ENCODE measurements at places on chromosomes 16 and 17.
A peak's percentile ranks its signal among the peaks of the same experiment; 100 is the strongest.

- H3K27me3 ChIP-seq: peaks cover 4% of the 10 kb centered on the region
- DNase-seq: no peak
- H3K27ac ChIP-seq: no peak overlapping the region
- no peak overlapping the region for H3K4me3 ChIP-seq
Observed at GRCh38 chr17:50155115-50155819, 4.8 kb upstream of the PPP1R9B start.

GRCh38 chr16:71311553-71312158 is 22.5 kb upstream of the CMTR2 start:
- no peak overlapping the region for H3K4me3 ChIP-seq
- H3K36me3 ChIP-seq: no peaks in the 10 kb centered on the region
- peak; percentile 70 for DNase-seq
- no peak overlapping the region for H3K27ac ChIP-seq
- no peaks in the 10 kb centered on the region for H3K4me1 ChIP-seq

DNA sequence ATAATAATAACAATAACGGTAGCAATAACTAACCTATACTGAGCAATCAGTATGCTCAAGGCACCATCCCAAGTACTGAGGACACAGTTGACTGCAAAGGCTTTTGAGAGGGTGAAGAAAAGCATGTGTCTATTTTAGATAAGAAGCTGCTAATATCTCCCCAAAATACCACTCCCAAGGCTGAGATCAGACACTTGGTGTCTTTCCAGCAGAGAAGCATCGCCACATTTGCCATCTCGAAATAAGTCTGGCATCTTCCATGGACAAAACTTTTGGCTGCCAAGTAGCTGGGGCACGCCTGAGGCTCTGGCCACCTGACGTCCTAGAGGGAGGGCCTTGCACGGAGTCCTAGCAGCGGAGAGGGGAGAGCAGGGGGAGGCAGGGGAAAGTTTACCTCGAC is 39.0 kb downstream of the ZNF423 start:
- H3K27me3 ChIP-seq: no peaks in the 10 kb centered on the region
- H3K27ac ChIP-seq: no peak overlapping the region
- no peaks in the 10 kb centered on the region for H3K36me3 ChIP-seq

- no peak overlapping the region for H3K4me3 ChIP-seq
- no peak overlapping the region for H3K27ac ChIP-seq
- no peaks in the 10 kb centered on the region for H3K27me3 ChIP-seq
- DNase-seq: no peak
- H3K4me1 ChIP-seq: no peaks in the 10 kb centered on the region
Observed at GRCh38 chr16:77308163-77308561, 109.0 kb downstream of the SYCE1L start.

DNA sequence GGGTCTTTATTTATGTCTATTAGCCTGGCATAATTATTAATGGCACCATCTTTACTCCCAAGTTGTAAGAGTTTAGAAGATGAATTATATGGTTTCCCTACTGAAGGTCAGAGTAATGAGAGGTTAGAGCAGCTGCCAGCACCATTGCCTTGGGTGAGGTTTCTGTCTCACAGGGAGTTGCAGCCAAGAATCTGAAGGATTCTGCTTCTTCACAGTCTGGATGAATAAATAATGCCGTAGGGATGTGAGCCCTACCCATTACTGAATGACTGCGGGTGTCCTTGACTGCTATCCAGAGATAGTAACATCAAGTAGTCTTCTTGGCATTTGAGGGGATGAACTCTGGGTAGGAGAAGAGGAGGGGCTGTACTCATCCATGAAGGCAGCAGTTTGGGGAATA is 52.8 kb upstream of the SMIM36 start:
- H3K36me3 ChIP-seq: no peaks in the 10 kb centered on the region
- H3K4me1 ChIP-seq: peaks cover 9% of the 10 kb centered on the region
- H3K4me3 ChIP-seq: no peak overlapping the region
- H3K27me3 ChIP-seq: no peaks in the 10 kb centered on the region

- H3K4me1 ChIP-seq: no peaks in the 10 kb centered on the region
- no peaks in the 10 kb centered on the region for H3K27me3 ChIP-seq
- no peak for DNase-seq
- H3K4me3 ChIP-seq: no peak overlapping the region
Observed at GRCh38 chr16:27483088-27483437, 66.7 kb downstream of the GTF3C1 start.

- no peak for DNase-seq
- H3K4me3 ChIP-seq: no peak overlapping the region
- H3K27me3 ChIP-seq: no peaks in the 10 kb centered on the region
- H3K36me3 ChIP-seq: no peaks in the 10 kb centered on the region
- H3K4me1 ChIP-seq: no peaks in the 10 kb centered on the region
- H3K27ac ChIP-seq: no peak overlapping the region
Observed at GRCh38 chr16:50302472-50303005, 36.2 kb downstream of the ADCY7 start.

DNA sequence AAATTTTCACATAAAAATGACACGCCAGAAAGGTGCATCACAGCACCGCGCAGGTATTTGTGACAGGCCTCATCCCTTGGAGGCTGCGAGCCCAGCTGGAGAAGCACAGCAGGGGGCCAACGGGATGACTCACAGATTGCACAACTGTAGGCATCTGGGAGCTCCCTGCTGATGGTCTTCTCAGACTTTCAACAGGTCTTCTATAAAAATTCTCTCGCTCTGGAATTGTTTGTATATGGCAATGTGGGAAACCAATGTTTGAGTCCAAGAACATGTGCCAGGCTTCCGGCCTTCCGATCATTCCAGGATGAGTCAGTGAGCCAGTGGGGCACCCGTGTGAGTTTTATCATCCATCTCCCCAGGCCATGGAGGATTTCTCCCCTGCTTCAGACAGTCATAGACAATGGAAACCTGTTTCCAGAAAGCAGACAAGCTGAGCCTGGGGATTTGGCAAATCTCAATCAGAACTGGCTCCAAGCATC is 24.1 kb upstream of the ADORA2B start:
- H3K4me1 ChIP-seq: peaks cover 3% of the 10 kb centered on the region
- no peaks in the 10 kb centered on the region for H3K36me3 ChIP-seq
- H3K27me3 ChIP-seq: peaks cover 23% of the 10 kb centered on the region
- no peak overlapping the region for H3K4me3 ChIP-seq
- no peak overlapping the region for H3K27ac ChIP-seq

DNA sequence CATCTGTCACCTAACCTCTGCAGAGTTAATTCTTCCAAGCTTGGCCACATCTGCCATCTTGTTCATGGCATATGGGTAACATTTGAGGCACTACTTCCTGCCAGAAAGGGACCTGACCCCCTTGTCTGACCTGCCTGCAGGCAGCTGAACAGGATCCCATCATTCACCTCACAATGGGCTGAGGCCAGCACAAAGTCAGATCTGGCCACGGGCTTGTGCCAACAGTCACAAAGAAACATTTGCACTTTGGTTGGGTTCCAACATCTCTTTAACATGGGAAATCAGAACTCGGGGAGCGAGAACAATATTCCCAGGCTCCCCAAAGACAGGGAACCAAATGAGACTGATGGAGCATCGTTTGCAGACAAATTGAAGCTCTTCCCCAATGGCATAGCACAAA is 116.1 kb downstream of the XYLT1 start:
- no peak overlapping the region for H3K27ac ChIP-seq
- no peaks in the 10 kb centered on the region for H3K27me3 ChIP-seq
- H3K4me1 ChIP-seq: no peaks in the 10 kb centered on the region
- no peak for DNase-seq
- H3K4me3 ChIP-seq: no peak overlapping the region

GRCh38 chr17:48588528-48588927 is 1.5 kb downstream of the HOXB3 start:
- no peak for DNase-seq
- no peaks in the 10 kb centered on the region for H3K36me3 ChIP-seq
- H3K27ac ChIP-seq: no peak overlapping the region

DNA sequence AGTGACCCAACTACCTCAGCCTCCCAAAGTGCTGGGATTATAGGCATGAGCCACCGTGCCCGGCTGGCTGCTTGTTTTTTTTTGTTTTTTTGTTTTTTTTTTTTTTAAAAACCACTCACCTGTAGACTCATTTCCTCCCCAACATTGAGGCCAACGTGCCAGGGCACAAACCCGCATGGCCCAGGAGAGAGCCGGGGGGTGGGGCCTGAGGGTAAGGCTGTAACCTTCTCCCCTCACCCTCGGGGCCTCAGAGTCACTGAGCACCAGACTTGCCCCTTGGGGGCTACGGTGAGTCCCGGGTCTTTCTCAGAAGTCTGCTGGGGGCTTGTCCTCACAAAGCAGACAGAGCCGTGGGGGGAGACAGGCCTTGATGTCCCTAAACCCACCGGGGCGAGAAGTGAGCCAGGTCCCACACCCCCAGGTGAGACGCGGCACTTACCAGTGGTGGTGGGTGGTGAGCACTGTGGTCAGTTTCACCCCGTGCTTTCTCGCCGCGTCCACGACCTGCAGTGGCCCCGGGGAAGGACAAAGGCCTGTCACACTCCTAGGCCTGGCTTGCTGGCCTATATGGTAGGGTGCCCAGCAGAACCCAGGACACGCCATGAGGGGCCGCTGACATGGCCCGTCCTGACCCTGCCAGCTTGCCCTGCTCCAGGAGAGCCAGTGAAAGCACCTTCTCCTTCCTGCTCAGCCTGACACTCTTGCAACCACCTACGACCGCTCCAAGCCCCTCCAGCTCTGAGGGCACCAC is 4.6 kb downstream of the HAGH start:
- H3K4me1 ChIP-seq: peaks cover 3% of the 10 kb centered on the region
- no peak for DNase-seq
- no peaks in the 10 kb centered on the region for H3K27me3 ChIP-seq
- no peak overlapping the region for H3K27ac ChIP-seq

DNA sequence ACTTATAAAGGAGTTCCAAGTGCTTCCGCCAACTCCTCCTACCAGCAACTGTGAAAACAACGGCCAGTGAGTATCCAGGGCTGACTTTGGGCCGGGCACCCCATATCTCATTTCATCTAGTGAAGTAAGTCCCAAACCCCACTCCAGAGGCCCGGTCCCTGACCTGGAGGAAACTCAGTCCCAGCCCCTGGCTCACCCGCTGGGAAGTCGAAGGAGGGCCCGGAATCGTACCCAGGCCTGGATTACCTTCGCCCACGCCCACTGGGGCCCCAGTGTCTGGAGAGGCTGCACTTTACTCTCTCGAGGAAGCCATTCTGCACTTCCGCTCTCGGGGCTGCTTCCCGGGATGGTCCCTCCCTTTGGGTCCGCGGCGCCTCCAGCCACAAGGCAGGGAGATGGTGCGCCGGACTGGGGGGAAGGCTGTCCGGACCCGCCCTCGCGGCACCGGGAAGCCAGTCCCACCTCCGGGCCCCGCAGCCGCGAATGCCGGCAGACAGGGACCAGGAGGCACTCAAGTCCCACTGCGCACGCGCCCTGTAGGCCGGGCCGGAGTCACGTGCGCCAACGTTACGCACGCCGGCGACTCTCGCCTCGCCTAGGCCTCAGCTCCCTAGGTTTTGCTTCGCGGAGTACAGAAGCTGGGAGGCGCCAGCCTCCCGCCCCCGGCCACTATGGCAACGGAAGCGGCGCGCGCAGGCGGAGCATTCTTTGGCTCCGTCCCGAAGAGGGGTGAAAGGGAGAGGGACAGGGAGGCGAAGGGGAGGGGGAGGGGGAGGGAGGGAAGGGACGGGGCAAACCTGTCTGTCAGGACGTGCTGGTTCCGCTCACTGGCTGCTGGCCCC is at the start of gene CMTR2:
Gene CMTR2, minus strand, starts transcription at position 513 of the 842 bp plus-strand sequence. CDS start 3,482 bp downstream, outside the sequence.
- DNase-seq: peak; percentile 97
- peak within 1 kb of the TSS; percentile 54 for H3K4me3 ChIP-seq
- H3K36me3 ChIP-seq: peaks cover 9% of the 10 kb centered on the region
- no peaks in the 10 kb centered on the region for H3K27me3 ChIP-seq
- peak within 1 kb of the TSS; percentile 82 for H3K27ac ChIP-seq

DNA sequence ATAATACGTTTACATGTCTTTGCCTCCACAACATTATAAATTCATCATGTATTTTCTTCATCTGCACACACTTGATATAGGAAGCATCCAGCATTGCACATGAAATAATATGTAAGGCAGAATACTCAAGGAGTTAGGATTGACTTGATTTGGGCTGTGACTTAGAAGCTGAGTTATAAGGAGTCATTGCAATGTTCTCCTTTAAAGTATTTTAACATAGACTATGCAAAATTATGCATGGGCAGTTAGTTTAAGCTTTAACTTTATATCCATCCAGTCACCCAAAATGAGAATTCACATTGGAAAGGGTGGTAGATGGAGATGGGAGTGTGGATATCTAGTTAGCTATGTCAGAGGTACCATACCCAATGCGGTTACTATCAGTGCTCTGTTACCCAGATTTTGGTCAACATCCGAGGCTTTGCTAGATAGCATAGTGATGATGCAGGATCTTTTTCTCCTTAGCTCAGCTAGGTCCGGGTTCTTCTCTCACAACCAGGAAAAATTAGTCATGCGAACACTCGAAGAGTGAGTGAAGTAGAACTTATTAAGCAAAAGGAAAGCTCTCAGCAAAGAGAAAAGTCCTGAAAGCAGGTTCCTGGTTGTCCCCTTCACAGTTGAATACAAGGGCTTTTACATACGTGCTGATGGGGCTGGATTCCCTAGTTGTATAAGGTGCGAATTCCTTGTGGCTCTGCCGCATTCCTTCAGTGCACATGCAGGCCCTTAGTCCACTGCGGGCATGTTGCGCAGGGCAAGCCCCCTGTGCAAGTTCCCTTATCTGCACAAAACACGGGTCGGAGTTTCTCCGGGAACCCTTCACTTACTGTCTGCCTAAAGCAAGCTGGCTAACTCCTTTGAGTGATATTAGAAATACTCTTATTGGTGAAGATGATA is 73.1 kb upstream of the FAM20A start:
- no peak overlapping the region for H3K27ac ChIP-seq
- H3K27me3 ChIP-seq: no peaks in the 10 kb centered on the region
- no peaks in the 10 kb centered on the region for H3K4me1 ChIP-seq
- DNase-seq: no peak

GRCh38 chr17:49234509-49235080 is 4.0 kb upstream of the PHOSPHO1 start:
- H3K4me1 ChIP-seq: peaks cover 2% of the 10 kb centered on the region
- no peak overlapping the region for H3K4me3 ChIP-seq
- H3K36me3 ChIP-seq: no peaks in the 10 kb centered on the region
- no peak for DNase-seq
- H3K27me3 ChIP-seq: peaks cover 15% of the 10 kb centered on the region

GRCh38 chr17:49571283-49571682 is 4.4 kb upstream of the NXPH3 start:
- H3K27ac ChIP-seq: no peak overlapping the region
- no peak for DNase-seq
- H3K27me3 ChIP-seq: no peaks in the 10 kb centered on the region
- H3K4me1 ChIP-seq: no peaks in the 10 kb centered on the region
- no peaks in the 10 kb centered on the region for H3K36me3 ChIP-seq

DNA sequence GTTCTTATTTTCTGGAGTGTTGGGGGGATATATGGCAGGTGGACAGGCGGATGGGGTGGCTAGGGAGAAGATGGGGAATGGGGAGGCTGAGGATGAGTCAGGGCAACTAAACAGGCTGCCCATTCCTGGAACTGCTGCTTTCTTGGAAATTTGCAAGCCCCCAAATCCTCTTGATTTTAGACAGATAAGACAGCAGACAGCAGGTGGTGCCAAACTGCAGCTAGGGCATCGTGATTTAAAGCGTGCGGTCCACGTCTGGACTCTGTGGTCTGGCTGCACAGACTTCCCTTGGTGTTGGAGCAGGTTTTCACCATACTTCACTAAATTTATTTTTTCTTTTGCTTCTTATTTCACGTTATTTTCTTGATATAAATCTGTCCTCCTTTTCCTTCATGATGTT is 10.9 kb upstream of the KRT24 start:
- no peak overlapping the region for H3K27ac ChIP-seq
- no peak for DNase-seq
- no peaks in the 10 kb centered on the region for H3K36me3 ChIP-seq
- no peak overlapping the region for H3K4me3 ChIP-seq
- no peaks in the 10 kb centered on the region for H3K4me1 ChIP-seq

GRCh38 chr17:34723875-34724274 is 144.5 kb downstream of the TMEM132E start:
- no peaks in the 10 kb centered on the region for H3K27me3 ChIP-seq
- no peak for DNase-seq
- no peaks in the 10 kb centered on the region for H3K4me1 ChIP-seq
